ENCODE measurements at places on chromosomes 7 and 10.

GRCh38 chr7:42945821-42946626 lies 13.8 kb downstream of the MRPL32 start:
- no peak for DNase-seq

DNA sequence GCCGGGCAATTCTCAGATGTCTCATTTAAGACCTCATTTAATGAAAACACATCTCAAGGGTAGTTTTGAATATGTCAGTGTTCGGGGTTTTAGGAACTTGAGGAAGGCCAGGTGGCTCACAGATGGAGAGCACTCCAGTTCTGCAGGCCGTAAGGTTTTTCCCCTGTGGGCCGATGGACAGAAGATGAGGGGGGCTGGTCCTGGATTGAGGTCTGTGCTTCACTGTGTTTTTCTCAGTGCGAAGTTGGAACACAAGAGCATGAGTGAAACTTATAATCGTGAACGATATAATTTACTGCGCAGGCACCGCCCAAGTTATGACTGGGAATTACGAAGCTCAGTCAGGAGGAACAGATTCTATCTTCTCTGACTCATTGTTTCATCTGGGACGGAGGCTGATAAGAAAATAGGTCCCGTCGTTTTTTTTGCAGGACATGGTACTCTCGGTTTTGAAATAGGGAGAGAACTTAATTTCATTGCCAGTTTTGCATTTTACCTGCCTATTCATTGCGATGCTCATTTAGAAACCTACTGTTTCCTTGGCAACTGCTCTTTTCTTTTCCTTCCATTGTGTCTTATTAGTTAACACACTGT lies 591.0 kb upstream of the PFKP start:
- DNase-seq = no peak

- no peak for DNase-seq
These were observed 41.6 kb downstream of the ERCC6 start for GRCh38 chr10:49497358-49497757.

DNA sequence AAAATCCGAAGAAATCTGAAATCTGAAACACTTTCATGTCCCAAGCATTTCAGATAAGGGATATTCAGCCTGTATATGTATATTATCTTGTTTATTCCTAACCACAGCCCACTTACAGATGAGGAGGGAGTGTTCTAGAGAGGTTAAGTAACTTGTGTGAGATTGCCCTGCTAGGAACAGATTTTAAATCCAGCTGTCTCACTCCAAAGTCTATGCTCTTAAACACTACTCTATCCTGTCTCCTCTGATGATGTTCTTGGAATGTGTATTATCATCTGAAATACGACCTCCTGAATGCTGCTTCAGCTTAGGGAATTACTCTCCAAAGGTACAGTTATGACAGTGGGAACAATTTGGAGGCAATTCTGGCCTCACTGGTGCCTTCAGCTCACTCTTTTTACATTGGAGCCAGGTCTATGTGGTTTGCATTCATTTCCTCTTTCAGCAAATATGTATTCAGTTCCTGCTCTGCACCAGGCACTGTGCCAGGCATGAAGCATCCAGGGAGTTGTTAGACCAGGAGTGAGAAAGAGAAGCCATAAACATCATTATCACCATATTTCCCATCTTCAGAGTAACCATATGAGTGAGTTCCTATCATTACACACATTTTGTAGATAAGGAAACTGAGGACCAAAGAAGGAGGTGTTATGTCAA lies 70.2 kb downstream of the NOC3L start:
- DNase-seq = no peak

- no peak for DNase-seq
These were observed 79.3 kb downstream of the WIPF3 start for GRCh38 chr7:29885626-29886025.

GRCh38 chr10:102286216-102286615 lies 40.9 kb downstream of the GBF1 start:
- no peak for DNase-seq

DNA sequence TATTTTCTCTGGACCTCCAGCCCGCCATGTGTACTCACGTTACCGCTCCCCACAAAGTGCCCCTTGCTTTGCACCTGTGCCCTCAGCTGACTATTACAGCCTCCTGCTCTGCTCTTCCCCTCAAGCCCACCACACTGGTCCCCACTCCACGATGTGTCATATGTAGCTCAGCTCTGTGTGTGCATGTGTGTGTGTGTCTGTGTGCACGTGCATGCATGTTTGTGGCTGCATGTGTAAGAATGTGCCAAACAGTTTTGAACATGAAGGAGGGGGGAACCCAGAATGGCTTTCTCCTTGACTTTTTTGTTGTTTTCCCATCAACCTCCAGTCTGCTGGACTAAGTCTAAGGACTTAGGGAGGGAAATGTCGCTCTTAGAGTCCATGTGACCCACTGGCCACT lies 54.8 kb upstream of the BTRC start:
- DNase-seq = no peak

DNA sequence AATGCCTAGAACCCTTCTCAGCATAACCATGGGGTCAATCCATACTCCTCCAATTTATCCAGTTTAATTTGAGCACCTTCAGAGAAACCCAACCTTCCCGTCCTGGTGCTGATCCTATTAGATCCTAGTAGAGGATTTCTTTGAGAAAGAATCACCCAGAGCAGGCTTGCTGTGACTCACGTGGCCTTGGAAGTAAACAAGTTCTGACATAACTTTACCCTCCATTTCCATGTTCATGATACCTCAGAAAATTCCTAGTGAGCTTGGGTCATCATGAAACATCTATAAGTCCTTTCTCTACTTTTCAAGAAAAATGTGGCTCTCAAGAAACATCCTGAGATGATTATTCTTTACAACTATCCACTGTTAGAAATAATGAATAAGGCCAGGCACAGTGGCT lies 71.7 kb downstream of the PRLHR start:
- DNase-seq = no peak

- DNase-seq = no peak
These were observed 662 bp downstream of the POLR3A start for GRCh38 chr10:78028438-78029268.

DNA sequence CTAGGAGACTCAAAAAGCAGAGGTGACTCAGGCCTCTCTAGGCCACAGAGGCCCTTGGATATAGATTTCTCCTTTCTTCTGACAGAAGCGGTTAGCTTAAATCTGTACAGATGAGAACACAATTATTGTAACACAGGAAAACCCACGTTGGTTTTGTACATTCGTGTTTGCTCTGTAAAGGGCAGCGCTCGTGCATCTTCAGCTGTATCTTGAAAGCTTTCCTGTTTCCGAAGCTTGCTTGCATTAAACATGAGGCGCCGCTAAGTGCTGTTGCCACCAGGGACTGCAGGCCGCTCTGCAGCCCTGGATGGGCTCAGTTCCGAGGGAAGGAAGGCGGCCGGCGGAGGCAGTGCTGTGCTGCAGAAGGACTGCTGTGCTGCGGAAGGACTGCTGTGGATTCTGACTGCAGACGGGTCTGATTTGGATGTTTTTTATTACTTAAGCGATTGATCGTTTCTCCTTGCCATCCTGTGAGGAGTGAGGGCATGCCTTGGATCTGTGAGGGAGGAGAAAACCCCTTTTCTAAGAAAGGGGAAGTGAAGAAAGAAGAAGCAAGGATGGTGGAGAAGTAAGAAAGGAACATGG lies 53.3 kb downstream of the FHIP2A start:
- no peak for DNase-seq

- no peak for DNase-seq
These were observed 20.2 kb downstream of the ZMIZ2 start for GRCh38 chr7:44768628-44769371.

GRCh38 chr10:48193556-48193955 lies 80.9 kb downstream of the FRMPD2 start:
- DNase-seq = no peak

DNA sequence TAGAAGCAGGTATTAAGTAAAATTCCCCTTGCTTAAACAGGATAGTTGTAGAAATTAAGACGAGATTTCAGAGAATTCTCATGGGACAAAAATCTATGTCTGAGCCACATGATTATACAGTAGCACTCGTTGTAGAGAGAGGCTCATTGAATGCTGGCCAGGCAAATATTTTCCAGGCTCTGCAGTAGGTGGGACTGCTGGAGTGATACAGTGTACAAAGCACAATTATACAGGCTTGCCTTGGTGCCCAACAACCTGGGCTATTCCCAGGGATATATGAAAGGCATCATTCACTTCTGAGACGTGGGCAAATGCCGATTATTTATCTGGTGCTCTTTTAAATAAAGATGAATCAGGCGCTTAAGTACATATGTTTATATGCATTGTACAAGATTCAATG lies 380.6 kb downstream of the PHTF2 start:
- no peak for DNase-seq

GRCh38 chr10:112755446-112756234 lies 194.4 kb upstream of the TCF7L2 start:
- DNase-seq = no peak

DNA sequence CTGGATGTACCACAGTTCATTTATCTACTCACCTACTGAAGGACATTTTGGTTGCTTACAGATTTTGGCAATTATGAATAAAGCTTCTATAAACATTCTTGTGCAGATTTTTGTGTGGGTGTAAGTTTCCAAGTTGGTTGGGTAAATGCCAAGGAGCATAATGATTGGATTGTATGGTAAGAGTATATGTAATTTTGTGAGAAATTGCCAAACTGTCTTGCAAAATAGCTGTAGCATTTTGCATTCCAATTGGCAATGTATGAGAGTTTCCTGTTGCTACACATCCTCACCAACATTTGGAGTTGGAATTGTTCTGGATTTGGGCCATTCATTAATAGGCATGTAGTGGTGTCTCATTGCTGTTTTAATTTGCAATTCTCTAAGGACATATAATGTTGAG lies 33.9 kb upstream of the HYAL4 start:
- DNase-seq = no peak

DNA sequence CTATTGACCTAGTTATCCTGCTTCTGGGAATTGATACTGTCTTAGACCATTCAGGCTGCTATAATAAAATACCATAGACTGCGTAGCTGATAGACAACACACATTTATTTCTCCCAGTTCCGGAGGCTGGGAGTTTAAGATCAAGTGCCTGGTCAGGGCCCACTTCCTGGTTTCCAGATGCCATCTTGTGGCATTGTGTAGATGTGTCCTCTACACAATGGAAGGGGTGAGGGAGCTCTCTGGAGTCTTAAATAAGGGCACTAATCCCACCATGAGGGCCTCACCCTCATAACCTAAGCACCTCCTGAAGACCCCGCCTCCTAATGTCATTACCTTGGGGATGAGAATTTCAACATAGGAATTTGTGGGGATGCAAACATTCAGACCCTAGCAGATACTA lies 62.4 kb downstream of the SLC35B4 start:
- DNase-seq = no peak

- no peak for DNase-seq
These were observed 43.9 kb upstream of the OPALIN start for GRCh38 chr10:96402417-96403305.

GRCh38 chr10:73857446-73857845 lies 16.9 kb downstream of the CAMK2G start:
- DNase-seq = no peak

DNA sequence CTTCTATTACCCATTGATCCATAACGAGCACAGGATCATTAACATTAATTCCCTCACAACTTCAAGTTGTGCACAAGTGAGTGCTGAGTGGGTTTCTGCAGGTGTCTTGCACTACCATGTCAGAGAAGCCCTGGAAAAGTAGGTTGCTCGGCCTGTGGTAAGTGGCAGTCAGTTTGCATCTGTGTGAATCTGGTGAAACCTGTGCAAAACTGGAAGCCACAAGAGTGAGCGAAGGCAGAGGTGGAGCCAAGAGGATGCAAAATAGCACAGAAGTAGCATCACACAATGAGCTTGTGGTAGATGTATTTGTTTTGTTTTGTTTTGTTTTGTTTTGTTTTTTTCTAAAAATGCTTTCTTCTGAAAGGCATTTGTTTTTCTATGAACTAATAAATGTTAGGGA lies 181.5 kb downstream of the THSD7A start:
- DNase-seq = no peak

DNA sequence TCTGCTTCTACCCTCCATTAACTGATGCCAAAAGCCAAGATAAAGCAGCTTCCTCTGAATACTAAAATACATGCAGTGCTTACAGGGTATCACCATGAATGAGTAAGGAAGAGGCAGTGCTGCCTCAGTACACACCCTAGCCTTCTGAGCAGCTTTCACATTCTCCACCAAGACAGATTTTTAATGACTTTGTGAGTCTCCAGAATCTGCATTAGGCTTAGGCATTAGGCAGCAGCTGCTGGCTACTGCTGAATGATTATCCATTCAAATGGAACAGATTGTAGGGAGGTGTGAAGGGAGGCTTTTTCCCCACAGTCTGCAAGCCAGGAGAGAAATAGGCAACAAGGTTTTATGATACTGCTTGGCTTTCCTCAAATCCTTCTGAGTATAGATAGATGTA lies 1226.7 kb upstream of the LRRN3 start:
- no peak for DNase-seq

GRCh38 chr7:66050990-66051448 lies 24.6 kb upstream of the ASL start:
- DNase-seq = no peak

GRCh38 chr7:23759671-23760391 lies 49.8 kb downstream of the STK31 start:
- DNase-seq = no peak

- no peak for DNase-seq
These were observed 122.2 kb downstream of the PDE1C start for GRCh38 chr7:31948029-31948428.

GRCh38 chr7:65436163-65436562 lies 62.5 kb downstream of the ZNF92 start:
- no peak for DNase-seq

GRCh38 chr10:53357587-53357986 lies 585.0 kb upstream of the MBL2 start:
- DNase-seq = no peak

GRCh38 chr7:121515630-121516401 lies 119.7 kb upstream of the FAM3C start:
- DNase-seq = no peak

- DNase-seq = no peak
These were observed 18.9 kb downstream of the ABI1 start for GRCh38 chr10:26841733-26842317.

DNA sequence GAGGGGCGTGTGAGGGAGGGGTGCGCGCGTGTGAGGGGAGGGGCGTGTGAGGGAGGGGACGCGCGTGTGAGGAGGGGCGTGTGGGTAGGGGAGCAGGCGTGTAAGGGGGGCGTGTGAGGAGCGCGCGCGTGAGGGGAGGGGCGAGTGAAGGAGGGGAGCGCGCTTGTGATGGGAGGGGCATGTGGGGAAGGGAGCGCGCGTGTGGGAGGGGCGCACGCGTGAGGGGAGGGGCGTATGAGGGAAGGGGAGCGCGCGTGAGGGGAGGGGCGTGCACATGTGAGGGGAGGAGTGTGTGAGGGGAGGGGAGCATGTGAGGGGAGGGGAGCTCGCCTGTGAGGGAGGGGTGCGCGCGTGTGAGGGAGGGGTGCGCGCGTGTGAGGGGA lies 19.1 kb downstream of the MXI1 start:
- peak; percentile 77 for DNase-seq
